ENCODE measurements at places on chromosomes 16 and 17.

- no peak for DNase-seq
These were observed 18.1 kb downstream of the SLC7A5 start for GRCh38 chr16:87851141-87851587.

DNA sequence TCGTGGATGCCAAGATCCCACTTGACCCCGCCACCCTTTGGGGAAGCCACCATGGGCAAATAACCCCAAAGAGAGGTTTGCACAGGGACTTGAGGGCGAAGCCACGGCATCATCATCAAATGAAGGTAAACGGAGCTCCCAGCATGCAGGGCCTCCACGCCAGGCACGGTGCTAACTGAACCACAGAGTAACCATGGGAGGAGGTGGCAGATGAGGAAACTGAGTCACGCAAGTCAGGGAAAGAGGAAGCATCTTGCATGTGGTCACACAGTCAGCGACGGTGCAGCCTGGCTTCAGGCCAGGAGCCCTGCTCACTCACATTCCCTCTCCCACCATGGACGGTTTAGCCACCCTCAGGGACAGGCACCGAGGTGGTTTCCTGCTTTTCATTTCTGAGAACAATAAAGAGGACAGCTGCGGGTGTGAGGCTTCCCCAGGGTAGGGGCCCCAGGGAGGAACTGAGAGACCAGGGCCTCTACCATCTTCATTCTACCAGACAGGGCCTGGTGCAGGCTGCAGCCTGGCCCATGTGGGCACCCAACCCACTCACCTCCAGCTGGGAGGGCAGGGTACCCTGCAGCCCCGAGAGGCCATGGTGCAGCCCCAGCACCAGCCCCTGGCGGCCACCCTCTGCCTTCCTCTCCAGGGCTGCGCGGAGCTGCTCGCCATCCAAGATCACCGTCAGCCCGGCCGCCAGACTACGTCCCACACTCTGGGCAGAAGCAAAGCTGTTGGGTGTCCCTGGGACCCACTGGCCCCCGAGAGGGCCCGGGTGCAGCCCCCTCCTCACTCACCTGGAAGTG is 78.3 kb downstream of the RMI2 start:
- DNase-seq, result no peak

DNA sequence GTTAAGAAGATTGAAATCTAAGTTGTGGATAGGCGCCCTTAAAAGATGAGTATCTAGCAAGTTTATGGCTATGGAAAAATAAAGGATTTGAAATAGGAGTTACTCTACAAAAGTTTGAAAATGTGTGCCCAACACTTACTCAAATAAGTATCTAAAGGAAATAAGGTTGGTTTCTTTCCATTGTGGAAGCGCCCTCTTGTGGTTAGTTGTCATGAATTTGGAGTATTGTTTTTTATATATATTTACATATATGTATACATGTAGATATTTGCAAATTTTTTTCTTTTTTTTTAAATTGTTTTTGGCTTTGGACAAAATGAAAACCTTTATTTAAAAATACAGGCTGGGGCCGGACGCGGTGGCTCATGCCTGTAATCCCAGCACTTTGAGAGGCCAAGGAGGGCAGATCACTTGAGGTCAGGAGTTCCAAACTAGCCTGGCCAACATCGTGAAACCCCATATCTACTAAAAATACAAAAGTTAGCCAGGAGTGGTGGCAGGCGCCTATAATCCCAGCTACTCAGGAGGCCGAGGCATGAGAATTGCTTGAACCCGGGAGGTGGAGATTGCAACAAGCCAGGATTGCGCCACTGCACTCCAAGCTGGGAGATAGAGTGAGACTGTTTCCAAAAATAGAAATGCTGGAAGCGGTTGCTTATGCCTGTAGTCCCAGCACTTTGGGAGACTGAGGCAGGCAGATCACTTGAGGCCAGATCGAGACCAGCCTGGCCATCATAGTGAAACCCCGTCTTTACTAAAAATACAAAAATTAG is 24.0 kb upstream of the VPS4A start:
- DNase-seq, result peak; percentile 48

GRCh38 chr16:27321013-27321915 is 7.5 kb downstream of the IL4R start:
- DNase-seq, result no peak

DNA sequence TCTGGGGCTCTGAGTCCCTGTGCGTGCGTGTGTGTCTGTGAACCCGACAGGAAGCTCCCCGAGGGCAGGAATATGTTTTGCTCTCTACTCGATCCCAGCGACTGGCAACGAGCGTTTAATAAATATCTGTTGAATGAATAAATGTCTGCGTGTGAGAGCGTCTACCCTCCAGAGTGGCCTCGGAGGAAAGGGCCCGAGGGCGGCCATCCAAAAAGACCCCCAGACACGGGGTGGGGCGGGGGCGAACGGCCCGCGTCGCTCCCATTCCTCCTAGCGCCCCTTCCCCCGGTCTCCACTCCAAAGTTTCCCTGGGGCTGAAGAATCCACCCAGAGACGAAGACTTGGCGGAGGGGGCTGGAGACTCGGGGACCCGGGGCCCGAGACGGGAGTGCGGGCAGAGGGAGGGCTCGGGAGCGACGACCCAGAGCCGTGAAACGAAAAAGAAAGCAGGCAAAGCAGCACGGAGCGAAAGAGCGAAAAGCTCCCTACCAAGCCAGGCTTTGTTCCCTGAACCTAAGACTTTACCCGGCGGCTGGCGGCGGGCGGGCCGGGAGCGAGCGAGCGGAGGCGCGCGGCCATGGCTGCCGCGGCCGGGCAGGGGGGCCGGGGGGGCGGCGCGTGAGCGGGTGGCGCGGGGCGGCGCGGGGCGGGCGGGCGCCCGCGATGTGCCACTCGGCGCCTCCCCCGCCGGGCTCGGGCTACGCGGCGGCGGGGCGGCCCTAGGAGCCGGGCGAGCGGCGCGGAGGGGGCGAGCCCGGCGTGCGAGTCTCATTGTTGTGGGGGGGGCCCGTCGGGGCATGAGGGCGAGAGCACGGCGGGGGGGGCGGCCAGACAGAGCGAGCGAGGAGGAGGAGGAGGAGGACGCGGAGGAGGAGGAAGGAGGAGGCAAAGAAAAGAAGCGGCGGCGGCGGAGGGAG is at the start of gene MLLT6:
TSS of gene MLLT6 (plus strand) at position 668 of the 917 bp plus-strand sequence. CDS start 360 bp downstream, outside the sequence.
- DNase-seq, result peak; percentile 81

Data from T-cell (primary cell).